Left renal cortex interstitium (tissue), 4 donors: ENCODE measurements at places on chromosomes 2 and 18.
A peak's percentile ranks its signal among the peaks of the same experiment; 100 is the strongest.

DNA sequence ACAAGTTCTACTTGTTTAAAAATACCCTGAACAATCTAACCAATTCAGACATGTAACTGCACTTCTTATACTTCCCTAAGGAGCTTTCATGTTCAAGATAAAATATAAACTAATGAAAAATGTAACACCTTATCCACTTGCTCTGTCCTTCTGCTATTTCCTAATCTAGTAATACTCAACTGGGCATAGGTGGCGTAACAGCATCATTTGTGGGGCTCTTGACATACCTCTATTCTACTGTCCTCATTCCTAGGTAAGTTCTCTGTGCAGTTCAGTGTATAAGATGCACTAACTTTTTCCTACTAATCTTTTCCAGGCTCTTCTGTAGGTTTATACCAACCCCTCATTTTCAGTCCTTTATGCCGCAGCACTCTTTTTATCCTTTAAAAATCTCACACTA, 36.7 kb downstream of the PRKD3 start:
- no peak for DNase-seq

DNA sequence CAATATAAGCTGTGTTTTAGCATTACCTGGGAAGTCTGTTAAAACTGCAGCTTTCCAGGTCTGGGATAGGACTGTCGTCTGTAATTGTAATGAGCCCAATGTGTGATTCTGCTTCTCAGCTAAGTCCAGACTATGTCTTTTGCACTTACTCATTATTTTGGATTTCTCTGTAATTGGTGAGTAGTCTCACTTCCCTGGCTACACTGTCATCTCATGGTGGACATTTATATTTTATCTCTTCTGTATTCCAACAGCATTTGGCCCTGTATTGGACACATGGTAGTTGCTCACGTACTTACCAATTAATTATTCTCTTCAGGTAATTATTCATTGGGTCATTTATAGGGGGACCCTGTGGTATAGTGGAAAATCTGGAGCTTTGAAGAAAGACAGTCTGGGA, 28.0 kb downstream of the LHCGR start:
- no peak for DNase-seq

GRCh38 chr2:217313386-217313785, 453.5 kb upstream of the TNP1 start:
- DNase-seq, result no peak

DNA sequence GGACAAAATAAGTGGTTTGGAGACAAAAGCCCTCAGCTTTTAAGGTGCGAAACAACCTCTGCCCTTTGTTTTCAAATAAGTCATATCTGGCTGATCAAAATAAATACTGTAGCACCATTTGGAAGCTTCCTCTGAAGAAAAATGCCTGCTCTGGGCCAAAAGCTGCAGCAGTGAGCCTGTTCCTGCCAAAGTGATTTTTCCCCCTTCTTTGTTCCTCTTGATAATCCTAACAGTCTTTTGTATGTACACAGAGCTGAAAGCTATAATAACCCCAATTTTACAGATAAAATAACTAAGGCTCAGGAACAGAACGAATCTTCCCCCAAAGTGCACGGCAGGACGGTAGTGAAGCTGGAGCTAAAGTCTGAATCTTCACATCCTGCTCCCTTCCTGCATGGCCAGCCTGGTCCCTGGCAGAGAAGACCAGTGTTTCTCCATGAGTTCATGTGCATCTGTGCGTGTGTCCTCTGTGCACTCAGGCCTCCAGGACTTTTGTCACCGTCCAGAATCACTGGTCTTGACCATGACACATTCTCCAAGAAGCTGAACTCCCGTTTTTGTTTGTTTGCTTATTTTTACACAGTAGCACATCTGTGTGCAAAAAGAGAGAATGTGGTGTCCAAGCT, 2114.1 kb upstream of the PIK3C3 start:
- no peak for DNase-seq

DNA sequence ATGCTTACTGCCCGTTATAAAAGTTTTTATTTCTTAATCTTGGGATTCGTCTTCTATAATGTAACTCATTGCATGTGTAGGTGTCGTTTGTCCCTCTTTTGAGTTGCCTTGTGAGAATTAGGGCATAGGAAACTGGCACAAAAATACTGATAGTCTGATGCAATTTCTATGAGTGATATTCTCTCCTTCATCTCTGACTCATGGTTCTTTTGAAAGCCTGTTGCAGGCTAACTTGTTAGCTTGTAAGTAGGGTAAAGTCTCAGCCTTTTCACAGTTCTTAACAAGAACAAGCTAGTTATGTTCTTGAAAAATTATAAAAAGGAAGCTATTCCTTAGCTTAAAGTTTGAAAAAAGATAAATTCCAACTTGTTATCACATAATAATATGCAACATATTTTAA, 1085.4 kb upstream of the NRXN1 start:
- DNase-seq, result no peak

DNA sequence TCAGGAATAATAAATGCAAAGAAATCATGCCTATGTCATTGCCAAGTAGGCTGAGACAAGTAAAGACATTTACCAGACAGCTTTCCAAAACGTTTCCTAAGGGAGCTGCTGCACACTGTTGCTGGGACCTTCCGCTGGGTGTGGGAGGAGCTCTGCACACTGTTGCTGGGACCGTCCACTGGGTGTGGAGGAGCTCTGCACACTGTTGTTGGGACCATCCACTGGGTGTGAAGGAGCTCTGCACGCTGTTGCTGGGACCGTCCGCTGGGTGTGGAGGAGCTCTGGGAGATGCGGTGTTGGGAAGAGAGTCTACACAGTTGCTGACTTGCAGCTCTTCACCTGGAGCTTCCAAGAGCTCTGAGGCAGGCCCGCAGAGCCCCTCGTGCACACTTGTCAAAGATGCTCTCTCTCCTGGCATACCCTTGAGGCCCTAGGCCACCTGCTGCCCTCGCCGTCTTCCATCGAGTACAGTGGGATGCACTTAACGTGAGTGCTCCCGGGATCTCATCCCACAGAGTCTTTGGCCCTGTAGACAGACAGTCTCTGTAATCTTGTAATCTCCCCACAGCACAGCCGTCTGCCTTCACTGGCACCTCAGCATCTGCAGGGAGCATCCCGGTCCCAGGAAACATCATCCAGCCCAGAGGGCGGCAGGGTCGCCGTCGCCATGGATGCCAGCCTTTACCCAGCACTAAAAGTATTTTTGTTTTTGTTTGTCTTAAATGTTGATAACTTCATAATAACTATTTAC, 51.4 kb downstream of the TRAPPC12 start:
- DNase-seq, result no peak

GRCh38 chr2:216770050-216770449, 74.7 kb upstream of the IGFBP5 start:
- no peak for DNase-seq

DNA sequence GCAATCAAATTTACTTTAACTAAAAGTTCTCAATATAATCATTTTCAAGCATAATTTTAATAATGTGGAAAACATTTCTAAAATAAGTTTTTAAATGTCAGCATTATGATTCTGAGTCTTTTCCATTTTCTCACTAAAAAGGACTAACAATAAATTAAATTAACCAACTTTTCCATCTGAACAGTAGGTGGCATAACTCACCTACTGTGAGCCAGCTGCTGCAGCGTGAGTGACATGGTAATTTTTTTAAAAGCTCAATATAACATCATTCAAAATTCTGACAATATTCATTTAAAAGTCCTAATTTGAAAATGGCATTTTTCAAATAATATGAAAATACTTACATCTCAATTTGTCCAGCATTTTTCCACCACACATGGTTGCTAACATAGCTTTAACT, 66.5 kb downstream of the DTNB start:
- DNase-seq, result no peak

GRCh38 chr2:42618116-42618515, 49.7 kb downstream of the MTA3 start:
- no peak for DNase-seq

DNA sequence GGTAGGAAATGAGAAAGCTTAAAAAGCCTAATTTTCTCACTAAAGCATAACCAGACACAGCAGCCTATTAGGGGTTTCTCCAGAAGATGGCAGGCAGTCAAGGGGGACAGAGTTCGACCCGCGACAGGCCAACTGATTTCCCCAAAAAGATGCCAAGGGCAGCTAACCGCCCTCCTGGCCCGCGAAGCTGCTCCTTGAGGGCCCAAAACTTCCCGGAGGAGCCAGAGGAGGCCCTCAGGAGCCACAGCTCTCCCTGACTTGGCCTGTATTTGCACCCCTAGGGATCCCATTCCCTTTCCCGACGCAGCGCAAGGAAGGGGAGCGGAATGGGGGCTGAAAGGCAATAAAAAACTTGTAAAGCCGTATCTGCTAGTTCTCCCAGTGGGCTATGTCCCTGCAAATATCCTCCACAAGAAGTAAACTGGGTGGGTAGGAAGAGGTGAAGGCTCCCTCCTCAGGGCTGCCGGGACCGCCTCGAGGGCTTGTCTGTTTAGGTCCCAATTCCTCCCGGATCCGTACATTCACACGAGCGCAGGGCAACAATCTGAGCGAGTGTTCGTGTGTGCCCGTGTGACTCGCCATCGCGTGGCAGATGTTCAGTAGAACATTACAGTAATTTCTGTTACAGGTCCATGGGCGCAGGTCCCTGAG, 756 bp upstream of the NAGK start:
- no peak for DNase-seq

GRCh38 chr2:206054952-206055351, 31.0 kb downstream of the INO80D start:
- no peak for DNase-seq

DNA sequence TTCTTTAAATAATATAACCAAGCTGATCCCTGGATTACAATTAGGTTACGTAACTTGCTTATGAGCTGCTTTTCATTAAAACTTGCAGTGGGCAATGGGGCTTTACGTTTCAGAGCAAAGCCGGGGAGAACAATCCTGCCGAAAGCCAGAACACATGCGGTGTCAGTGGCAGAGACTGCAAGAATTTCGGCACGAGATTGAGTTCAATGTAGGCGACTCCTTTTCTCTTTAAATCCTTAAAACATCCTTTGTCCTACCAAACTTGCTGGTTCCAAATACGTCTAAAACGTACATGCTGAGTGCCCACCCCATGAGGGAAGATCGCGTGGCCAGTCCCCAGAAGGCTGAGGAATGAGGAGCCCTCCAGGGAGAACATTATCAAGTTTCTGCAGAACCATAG, 36.8 kb upstream of the NCOA1 start:
- DNase-seq, result peak; percentile 29

DNA sequence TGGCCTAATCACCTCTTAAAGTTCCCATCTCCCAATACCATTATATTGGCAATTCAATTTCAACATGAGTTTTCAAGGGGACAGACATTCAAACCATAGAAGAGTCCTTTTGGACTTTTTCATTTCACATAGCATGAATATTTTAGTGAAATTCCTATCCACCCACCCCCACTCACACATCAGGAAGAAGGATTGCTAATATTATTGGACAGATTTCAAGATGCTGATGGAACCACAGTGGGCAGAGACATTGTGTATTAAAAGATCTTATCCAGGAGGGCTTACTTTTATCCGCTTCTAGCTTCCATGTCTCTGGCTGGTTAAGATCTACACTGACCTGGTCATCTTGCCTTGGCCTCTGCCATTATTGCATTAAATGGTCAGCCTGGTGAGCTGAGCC, 297.4 kb upstream of the ACVR2A start:
- no peak for DNase-seq

DNA sequence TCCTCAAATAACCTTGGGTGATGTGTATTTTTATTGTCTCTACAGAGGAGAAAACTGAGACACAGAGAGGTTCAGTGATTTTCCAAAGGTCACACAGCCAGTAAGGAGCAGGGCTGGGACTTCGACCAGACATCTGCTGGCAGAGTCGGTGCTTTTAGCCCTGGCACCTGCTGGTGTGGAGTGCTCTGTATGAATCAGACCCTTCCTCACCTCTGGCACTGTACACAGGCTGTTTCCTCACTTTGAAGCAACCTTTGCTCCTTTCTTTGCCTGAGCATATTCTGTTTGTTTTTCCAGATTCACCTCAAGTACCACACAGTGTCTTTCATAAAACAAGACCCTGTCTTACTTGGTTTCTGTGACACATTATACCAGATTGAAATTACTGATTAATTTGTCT, 107.9 kb downstream of the DPP10 start:
- no peak for DNase-seq

- no peak for DNase-seq
Observed at GRCh38 chr2:28102455-28102874, 211.9 kb downstream of the BABAM2 start.

GRCh38 chr2:148273158-148273691, 252.3 kb downstream of the MBD5 start:
- peak; percentile 10 for DNase-seq

DNA sequence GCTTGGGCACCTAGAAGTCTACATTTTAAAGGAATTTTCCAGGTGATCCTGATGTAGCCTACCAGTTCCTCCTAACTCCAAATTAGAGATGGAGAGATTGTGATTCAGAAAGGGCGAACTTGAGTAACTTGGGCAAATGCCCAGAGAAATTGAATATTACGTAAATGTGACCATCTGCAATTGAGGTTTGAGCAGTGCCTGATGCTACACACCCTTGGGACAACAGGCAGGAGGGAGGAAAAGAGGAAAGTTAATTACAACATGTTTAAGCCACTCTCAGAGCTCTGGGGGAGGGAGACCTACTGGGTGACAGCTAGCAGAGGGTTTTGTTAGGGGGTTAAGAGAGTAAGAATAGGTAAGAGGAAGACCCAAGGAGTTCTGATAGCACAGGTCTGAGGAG, 208.9 kb downstream of the LPIN1 start:
- DNase-seq, result no peak

DNA sequence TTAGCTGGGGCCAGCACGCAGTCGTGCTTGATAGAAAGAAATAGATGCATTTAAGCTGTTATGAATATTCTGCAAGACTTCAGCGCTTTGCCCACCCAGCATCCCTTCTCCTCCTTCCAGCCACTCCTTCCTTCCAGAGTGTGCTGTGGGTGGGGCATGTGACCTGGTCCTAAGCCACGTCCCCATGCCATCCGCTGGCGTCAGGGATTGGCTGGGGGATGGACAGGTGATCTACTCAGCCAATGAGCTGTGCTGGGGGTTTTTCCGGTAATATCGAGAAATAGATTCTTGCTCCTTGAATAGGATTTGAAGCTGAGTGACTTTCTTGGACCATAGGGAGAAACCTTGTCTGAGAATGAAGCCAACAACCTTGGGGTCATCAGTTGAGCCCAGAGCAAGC, 4.8 kb upstream of the ZAP70 start:
- DNase-seq, result no peak

DNA sequence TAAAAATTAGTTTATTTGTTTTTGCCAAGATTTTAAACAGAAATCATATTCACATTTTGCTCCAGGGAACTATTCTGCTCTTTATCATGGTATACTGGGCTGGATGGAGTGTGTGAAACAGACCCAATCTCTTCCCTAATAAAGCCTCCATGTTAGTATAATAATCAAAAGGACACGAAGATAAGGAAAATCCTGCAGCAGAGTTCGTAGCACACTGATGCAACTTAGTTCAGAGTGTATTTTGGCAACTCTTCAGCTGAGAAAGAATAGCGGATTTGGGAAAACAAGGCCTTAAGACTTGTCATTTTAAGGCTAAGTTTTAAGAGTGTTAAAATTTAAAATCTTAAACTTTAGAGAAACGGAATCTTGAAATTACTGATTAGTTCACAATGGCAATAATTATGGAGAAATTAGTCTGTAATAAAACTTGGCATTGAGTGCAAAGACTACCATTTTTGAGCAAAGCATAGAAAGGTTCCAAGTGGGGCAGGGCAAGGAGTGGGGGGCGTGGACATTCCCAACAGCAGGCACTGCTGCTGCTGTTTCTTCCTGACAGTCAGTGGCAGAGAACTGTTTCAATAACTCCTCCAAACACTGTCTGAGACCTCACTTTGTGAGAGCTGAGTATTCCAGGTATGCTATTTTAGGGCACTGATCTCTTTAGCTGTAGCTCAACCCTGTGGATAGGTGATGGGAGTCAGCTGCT, 225.0 kb downstream of the HRH4 start:
- DNase-seq, result no peak
